Uterus (tissue), 4 donors: ENCODE measurements at places on chromosomes 16 and 17.
A peak's percentile ranks its signal among the peaks of the same experiment; 100 is the strongest.

GRCh38 chr17:18187226-18187625 is 3.6 kb downstream of the ALKBH5 start:
- no peak for DNase-seq

- peak; percentile 84 for DNase-seq
Observed at GRCh38 chr16:15807603-15808009, 49.2 kb downstream of the MYH11 start.

GRCh38 chr17:47735536-47736011 is 2.5 kb downstream of the TBX21 start:
- DNase-seq, result no peak

GRCh38 chr17:6856051-6856450 is 24.5 kb upstream of the TEKT1 start:
- no peak for DNase-seq

DNA sequence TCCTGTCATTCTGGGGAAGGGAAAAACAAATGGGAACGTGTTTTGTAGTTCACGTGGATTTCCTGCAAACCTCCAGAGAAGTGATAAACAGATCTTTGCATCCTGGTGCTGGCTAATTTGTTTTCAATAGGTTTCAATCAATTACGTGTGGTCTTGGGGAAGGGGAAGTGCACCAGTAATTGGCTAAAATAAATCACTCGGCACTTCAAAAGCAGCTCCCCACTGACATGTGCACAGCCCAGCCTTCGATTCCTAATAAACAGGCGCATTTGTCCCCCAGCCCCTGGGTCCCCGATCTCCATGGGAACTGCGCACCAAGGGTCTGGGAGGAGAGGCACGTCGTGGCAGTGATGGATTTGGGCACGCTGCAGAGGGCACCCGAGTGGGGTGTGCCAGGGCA is 112.9 kb upstream of the GSE1 start:
- no peak for DNase-seq

- no peak for DNase-seq
Observed at GRCh38 chr16:65494080-65494479, 372.2 kb upstream of the CDH11 start.

- DNase-seq, result no peak
Observed at GRCh38 chr17:76812263-76812662, 55.9 kb upstream of the MGAT5B start.

DNA sequence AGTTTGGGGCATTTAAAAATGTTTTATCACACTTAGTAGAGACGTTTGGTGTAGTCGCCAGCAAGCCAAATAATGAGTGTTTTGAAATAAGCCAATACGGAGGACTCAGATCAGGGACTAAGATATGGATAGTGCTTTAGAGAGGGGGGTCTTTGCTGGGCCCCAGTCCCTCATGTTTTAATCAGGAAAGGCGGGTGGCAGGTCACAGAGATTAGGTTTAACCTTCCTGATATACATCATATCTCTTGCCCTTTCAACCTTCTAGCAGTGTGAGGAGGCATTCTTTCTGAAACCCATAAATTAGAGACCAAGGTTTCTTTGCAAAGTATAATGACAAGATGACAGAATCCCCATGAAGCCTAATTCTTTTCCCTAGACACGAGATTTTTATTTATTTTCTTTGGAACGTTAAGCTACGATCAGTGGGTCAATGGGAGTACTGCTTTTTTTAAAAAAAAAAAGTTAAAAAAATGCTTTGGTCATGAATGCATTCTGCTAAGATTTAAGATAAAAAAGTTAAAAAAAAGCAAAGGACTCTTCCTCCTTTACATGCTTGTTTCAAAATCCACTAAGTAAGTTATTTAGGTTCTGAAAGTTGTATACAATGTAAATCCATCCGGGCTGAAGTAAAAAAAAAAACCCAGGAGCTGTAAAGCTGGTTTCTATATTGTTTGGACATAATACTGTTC is 572.1 kb upstream of the SALL1 start:
- no peak for DNase-seq

DNA sequence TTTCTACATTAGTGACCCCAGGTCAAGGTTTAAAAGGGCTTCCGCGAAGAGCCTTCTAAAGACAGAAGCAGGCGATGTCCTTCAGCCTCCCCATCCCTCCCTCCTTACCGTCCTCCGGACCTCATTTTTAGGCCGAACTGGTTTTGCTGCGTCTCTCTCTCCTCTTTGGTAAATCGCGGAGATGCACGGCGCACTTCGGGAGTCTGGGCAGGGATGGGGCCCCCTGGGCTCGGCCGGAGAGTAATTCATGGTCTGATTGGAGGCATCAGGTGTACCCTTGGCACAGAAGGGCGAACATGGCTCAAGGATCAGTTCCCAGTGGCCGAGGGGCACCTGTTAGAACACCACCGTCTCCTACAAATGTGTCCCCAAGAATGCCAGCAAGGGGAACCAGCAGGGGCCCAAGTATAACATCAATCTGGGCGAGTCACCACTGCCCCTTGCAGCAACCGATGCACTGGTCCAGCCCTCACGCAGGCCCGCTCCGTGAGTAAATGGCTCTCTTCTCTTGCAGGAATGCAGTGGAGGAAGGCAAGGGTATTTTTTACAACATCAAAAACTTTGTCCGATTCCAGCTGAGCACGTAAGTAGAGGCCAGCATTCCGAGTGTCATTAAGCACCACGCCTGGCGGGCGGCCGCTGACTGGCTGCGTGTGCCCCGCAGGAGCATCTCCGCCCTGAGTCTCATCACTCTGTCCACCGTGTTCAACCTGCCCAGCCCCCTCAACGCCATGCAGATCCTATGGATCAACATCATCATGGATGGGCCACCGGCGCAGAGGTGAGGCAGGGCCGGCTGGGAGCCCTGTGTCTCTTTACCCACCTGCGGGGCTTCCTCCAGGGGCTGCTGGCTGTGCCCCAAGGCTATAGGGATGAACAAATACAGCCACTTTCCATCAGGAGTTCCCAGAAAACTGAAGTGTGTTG is 45.6 kb downstream of the MEAK7 start:
- peak; percentile 6 for DNase-seq

DNA sequence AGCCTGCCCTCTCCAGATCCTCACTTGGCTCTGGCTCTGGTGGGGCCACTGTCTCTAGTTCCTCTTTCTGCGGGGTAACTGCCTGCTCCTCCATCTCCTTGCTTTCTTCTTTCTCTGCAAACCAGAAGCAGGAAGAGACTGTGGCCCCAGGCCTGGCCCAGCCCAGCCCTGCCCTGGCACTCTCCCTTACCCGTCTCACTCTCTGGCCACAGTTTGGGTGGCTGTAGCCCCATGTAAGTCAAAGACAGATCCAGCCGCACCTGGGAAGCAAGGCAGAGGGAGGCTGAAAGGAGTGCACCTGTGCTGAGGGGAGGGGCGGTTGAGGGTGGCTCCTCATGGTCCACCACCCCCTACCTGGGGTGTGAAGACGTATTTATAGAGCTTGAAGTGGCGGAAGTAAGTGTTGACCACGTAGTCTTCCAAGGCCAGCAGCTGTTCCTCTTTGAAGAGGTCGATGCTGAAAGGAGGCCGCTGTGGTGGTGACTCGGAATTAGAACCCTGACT is 2.8 kb downstream of the CFAP119 start:
- no peak for DNase-seq

DNA sequence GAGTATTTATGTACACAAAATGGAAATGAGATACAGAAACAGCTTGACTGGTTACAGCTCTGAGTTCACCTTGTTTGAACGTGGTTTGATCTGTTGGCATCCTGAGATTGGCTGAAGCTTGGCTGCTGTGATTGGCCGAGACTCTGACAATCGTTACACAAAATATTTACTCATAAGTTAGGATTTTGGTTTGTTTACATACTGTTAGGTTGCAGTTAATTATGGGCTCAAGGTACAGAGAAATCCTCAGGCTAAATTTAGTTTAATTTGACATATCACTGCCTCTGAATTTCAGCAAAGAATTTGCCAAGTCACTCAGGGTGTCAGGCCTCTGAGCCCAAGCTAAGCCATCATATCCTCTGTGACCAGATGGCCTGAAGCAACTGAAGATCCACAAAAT is 227.3 kb downstream of the COPRS start:
- DNase-seq, result no peak

DNA sequence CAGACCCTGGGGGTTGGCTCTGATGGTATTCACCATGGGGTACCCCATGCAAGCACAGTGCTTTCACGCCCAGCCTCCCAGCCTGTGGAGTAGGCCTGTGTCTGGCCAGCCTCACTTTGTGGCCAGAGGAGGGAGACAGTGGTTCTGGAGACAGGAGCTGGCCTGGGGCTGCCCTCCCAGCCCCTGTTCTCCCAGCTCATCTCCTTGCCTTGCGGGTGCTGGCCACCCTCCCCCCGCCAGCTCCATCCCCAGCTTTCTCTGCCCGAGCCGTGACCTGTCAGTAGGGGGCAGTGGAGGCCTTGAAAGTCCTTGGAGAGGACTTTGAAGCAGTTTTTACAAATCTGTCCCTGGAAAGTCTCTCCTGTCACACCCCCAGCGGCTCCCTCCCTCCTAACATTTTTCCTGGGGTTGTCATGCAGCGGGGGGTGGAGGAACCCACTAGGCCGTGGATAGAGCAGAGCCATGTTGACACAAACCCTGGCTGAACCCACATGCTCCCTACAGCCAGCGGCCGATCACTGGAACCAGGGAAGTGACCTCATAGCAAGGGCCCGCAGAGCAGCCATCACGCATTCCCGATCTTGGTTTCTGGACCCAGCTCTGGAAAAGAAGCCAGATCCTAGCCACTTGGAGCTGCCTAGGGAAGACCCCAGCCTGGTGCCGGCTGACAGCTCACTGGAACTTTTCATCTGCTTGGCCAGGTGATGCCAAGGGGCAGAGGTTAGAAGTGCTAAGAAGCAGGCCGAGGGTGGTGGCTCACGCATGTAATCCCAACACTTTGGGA is 289.4 kb downstream of the SEC14L1 start:
- peak; percentile 98 for DNase-seq

DNA sequence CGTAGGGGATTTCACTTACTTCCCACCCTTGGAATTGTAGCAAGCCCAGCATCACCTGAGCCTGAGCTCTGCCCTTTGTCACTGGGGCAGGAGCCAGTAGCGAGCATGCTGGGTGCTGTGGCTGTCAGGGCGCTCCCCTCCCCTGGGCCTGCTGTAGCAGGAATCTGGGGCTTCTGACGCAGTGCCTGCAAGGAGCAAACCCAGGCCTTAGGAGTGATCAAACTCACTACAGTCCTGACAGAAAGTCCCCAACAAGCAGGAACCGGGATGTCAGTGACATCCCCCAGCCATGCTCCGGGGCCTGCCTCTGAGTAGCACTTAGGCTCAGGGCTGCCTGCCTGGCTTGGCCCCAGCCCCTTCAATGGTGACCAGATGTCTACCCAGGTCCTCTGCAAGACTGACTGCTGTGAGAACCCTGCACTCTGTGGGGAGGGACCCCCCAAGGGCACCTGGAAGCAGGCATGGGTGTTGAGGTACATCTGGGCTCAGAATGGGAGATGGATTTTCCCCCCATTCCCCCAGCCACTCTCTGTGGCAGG is 23.5 kb downstream of the PLD6 start:
- no peak for DNase-seq

- no peak for DNase-seq
Observed at GRCh38 chr16:50288026-50288425, 21.7 kb downstream of the ADCY7 start.

DNA sequence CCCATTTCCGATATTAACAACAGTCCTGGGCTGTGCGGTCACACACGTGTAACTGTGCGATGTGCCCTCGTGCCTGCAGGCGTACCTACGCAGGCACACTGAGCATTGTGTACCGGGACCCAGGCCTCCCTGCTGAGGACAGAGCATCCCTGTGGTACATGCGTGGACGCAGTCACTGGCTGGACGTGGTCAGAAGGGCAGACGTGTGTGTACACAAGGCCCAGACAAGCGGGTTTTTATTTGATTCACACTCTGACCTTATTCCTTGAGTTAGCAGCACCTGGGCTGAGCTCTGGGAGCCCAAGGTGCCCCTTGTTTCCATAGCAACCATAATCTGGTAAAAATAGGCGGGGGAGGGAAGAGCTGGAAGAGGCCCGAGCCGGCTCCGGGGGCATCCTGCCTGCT is 19.5 kb downstream of the RAP1GAP2 start:
- DNase-seq, result no peak

- DNase-seq, result no peak
Observed at GRCh38 chr16:29182501-29182900, 197.6 kb downstream of the LAT start.

GRCh38 chr16:68776821-68777485 is 39.9 kb downstream of the CDH1 start:
- DNase-seq, result no peak

- no peak for DNase-seq
Observed at GRCh38 chr17:44552361-44552760, 4.9 kb upstream of the FZD2 start.

GRCh38 chr17:4786516-4786915 is 352 bp upstream of the VMO1 start:
- DNase-seq, result no peak

GRCh38 chr16:67846063-67846319 is 742 bp upstream of the NUTF2 start:
- DNase-seq, result no peak

DNA sequence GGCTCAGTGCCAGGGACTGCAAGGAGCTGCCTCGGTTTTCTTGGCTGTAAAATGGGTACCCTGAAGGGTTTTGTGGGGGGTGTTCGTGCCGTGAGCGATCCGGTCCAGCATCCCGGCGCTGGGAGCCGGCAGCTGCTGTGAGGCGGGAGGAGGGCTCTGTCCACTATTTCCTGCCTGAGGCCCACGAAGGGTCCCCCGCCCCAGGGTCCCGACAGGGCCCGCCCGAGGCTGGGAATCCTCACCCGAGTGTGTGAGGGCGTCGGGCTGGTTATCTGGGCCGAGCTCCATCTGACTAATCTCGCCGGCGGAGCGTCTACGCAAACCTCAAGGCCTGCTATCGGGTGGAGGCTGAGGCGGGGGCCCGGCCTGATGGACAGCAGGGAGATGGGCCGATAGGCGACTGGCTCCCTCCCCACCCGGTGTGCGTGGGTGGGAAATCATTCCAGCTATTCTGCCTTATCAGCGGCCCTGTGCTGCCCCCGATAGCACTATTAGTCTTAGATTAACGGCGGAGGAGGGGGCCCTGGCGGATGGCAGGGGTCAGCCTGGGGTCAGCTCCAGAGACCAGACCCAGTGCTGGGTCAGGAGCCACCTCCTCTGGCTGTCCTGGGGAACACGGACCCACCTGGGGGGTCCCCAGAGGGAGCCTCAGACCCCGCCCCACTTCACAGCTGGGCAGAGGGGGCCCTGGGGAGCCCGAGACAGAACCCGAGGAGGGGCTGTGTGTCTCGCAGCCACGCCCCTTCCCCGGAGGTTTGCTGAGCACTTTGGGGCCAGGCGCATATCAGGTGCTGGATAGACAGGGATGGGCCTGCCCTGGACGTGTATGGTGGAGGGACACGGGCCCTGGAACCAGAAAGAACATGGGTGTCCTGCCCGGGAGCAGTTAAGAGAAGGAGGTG is 44.7 kb downstream of the ZFPM1 start:
- DNase-seq, result no peak

DNA sequence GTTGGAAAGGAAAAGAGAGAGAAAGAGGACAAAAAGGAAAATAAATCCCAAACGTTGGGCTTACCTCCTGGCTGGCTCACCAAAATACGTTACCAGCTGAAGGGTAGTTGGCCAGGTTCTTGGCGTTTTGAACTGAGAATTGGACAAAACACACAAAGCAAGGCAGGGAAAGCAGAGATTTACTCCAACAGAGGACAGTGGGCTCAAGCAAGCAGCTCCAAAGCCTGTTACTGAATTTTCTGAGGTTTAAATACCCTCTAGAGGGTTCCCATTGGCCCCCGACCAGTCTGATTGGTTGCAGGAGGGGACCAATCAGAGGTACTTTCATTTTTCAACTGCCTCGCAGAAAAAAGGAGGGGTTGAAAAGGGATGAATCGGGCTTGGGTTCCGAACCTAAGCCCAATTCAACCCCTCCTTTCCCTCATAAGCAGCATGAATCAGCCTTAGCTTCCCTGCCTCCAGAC is 55.6 kb upstream of the ALOX12 start:
- DNase-seq, result peak; percentile 19

GRCh38 chr16:52494621-52495020 is 52.3 kb downstream of the TOX3 start:
- DNase-seq, result no peak
